ENCODE measurements at places on chromosomes 4 and X.

- DNase-seq = no peak
These were observed 3.6 kb upstream of the SLAIN2 start for GRCh38 chr4:48337731-48338130.

DNA sequence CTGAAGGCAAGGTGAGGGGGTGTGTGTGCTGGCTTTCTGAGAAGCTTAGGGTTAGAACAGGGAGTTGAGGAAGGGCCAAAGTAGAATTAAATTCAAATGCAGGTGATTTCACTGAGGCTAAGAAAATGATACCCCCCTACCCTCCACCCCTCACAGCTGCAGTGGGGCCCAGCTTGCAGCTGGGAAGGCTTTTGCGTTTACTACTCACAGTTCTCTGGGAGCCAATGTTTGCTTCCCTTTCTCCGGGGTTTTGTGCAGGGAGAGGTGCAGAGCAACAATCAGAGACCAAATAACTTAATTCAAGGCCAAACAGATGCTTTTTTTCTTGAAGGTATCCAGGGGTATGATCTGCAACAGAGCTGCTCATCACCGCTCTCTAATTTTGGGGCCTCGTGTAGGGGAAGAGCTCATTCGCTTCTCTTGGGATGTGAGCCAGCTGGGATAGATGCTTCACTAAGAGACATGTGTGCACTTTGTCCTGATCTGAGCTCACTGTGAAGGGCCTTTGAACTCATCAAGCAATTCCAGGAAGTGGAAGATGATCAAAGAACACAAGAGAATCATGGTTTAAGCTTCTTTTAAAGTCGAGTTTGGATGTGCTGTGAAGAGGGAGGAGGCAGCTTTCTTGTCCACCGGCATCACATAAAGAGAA, 122.7 kb upstream of the C1GALT1C1 start:
- no peak for DNase-seq

DNA sequence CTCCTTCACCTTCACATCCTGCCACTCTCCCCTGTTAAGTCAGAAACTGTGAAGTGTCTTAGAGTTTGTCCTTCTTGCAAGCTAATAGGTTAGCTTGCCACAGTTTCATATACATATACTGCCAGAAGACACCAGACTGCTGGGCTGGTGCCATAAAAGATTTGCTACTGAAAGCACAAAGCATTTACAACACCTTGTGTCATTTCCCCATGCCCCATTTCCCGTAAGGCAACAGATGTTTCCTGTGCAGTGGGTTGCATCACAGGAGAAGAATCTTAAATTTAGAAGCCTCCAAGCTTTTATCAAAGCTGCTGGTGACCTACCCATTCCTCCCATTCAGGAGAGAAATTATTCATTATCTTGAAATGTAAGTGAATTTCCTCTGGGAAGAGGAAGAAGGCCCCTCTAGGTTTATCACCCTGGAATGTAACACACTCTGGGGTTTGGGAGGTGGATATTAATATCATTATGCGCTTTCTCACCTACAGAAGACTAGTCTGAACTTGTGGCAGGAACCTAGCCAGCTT, 34.5 kb upstream of the RAB33B start:
- DNase-seq = no peak

GRCh38 chr4:149823769-149824221, 8.2 kb upstream of the IQCM start:
- DNase-seq = no peak

DNA sequence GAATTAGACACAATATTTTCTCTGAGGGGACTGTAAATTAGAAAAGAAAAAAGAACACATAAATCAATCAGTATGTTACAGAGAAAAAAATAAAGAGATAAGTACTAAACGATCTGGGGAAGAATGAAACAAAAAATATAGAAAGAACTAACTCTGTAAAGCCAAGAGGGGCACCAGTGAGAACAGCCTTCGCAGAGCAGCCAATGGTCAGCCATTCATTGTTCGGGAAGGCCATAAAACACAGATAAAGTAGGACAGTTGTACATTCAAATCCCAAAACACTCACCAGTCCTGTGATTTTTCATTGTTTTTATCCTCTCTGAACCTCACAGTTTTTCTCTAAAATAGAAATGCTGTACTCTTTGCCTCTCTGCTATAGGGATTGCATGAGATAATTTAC, 127.9 kb downstream of the NEK1 start:
- no peak for DNase-seq

DNA sequence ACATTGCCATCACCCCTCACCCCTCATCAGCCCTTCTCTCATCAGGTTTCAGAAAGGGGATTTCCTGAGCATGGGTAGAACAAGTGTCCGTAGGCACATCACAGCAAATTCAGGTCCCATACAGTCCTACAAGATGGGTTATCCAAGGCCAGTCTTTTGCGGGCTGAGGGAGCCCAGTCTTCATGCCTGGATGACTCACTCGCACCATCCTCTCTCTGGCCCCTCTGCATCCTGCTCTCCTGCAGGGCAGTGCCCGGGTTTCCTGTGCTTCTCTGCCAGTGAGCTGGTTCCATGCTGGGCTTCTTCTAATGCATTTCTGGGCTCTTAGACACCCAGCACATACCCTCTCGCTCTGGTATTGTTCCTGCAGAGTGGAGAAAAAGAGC, 7.3 kb upstream of the INTS6L start:
- no peak for DNase-seq

DNA sequence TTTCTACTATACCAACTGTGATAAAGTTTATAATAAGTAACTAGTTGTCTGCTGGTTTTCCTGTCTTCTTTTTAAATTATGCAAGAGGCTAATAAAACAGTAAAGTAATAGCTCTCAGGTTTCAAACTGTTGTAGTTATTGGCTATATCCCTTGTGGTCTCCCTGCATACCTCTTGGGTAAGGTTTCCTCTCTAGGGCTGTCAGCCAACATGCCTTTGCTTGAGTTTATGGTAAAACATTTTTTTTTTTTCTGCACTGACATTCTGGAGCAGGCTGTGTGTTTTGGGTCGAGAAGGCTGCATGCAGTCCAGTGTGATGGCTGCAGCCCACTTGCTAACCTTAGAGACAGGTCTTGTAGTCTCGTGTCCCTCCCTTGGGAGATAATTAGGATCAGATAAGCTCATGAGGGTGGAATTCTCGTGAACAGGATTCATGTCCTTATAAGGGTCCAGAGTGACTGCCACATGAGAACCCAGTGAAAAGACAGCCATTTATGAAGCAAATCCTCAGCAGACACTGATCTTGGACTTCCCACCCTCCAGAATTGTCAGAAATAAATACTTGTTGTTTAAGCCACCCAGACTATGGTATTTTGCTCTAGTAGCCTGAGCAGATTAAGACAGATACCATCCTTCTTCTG, 831.2 kb downstream of the CCSER1 start:
- DNase-seq = no peak

DNA sequence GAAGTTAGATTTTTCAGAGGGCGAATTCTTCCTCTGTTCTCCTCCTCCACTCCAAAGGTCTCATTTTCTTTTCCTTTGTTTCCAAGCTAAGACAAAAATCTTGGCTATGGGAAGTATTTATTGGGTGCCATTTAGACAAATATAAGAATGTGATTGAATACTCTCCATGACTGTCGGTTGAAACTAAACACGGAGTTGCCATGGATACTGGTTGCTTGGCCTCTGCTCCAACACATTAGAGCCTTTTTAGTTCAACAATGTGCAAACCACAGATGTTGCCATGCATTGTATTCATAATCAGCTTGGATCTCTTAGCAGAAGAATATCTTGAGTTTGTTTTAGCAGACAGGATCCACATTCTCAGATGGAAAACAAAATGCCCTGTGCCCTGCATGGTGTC, 366.5 kb upstream of the LCORL start:
- DNase-seq = no peak

GRCh38 chr4:154511981-154512380, 20.4 kb upstream of the DCHS2 start:
- no peak for DNase-seq

GRCh38 chrX:37686369-37686995, 891 bp downstream of the XK start:
- DNase-seq = no peak

DNA sequence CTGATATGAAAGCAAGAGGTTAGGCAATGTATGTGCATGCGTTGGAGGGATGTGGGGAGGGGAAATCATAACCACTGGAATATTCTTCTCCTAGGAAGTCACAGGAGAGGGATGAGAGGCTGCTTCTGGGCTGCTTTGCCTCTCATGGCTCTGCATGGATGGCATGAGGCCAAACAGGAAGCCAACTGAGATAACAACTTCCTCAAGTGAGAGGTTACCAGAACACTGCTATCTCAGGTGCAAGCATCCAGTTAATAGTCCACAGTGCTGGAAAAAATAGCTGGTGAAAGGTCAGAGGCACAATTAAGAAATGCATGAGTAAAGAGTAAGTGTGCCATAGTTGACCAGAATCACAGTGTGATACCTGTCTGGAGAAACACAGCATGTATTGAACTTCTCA, 113.3 kb downstream of the ELOVL6 start:
- DNase-seq = no peak

DNA sequence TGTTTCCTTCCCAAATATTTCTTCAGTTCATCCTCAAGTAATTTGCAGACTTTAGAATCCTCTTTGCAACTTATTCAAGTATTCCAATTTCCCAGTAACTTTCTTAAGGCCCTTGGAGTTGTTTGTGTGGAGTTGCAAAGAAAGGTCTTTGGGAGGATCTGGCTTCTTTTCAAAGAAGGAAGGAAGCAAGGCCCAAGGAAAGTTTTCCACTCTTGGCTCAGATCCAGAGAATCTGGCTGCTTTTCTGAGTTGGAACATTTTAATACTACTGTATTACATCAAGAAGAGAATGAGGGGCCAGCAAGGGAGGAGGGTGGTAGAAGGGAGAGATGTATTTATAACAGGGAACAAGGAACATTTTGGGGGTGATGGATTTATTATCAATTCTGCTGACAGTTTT, 10.5 kb downstream of the CDX4 start:
- DNase-seq = no peak

DNA sequence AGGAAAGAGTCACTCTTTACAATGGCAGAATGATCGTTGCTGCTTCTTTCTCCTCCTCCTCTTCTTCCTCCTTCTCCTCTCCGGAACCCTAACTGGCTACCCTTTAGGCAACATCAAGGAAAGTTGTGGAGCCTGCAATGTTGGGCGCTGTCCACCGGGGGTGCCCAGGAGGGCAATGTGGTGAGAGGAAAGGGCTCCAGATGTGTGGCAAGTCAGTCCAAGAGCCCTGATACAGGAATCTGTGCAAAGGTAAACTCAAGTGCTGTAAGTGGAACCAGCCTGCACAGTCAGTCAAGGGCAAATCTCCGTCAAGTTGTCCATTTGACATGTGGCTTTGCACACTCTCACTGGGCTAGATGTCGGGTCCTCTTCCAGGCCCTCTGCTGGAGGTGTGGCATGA, 2.8 kb downstream of the RTL5 start:
- DNase-seq = no peak

- no peak for DNase-seq
These were observed 658.1 kb downstream of the GRID2 start for GRCh38 chr4:92961881-92962280.

GRCh38 chr4:27917381-27917780, 1056.7 kb downstream of the STIM2 start:
- DNase-seq = no peak

DNA sequence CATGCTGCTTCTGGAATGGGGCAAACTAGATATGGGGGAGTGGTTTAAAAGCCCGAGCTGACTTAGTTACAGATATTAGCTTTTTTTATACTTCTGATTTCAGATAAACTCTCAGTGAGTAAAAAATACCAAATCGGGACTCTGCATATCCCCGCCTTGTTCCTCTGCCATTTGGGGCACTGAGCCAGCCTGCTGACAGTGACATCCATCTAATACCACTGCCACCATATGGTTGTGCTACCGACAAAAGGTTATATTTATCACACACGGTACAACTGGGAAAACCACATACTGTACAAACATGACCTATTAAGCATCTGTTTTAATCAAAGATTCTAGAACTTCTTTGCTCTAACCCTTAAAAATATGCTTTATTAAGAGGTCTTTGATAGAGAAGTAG, 78.7 kb downstream of the GALNT7 start:
- DNase-seq = no peak

GRCh38 chr4:182521011-182521410, 277.8 kb downstream of the TENM3 start:
- no peak for DNase-seq

- DNase-seq = no peak
These were observed 56.8 kb downstream of the PRRG1 start for GRCh38 chrX:37405956-37406355.

DNA sequence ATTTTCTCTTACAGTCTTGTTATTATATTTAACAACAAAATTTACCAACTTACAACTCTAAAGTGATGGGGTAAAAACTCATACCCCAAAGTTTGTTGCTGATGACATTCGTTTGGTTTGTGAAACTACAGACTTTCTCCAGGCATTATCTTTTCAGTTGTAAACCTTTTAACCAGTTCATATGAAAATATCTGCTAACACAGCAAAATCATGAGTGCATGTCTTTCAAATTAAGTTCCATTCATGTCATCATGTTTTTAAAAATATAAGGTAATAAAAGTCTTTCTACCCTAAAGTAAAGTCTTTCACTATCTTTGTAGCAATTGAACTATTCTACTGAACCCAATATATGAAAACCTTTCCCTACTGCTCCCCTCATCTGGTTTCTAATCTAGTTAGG, 3.4 kb upstream of the GALNTL6 start:
- DNase-seq = no peak

DNA sequence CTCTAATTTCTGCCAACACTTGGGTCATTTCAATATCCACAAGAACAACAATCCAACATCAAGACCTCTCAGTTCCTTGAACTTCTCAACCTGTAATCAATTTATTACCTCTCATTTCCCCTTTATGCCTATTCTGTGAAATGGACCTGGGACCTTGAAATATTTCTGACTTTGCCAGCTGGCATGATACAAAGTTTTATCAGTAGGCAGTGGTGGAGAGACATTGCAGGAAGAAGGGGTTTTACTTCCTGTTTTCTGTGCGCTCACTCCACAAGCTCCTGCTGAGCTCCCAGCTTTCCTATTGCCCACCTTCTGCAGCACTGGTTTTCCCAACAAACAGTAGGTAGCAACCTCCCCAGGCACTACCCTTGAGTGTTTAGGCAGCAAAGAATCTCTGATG, 3.5 kb upstream of the ARHGEF6 start:
- DNase-seq = no peak

- no peak for DNase-seq
These were observed 51.4 kb downstream of the ABLIM2 start for GRCh38 chr4:8107146-8107657.

GRCh38 chr4:178556796-178557195, 1114.6 kb upstream of the AGA start:
- no peak for DNase-seq
